ENCODE measurements at places on chromosomes 12 and 14.

DNA sequence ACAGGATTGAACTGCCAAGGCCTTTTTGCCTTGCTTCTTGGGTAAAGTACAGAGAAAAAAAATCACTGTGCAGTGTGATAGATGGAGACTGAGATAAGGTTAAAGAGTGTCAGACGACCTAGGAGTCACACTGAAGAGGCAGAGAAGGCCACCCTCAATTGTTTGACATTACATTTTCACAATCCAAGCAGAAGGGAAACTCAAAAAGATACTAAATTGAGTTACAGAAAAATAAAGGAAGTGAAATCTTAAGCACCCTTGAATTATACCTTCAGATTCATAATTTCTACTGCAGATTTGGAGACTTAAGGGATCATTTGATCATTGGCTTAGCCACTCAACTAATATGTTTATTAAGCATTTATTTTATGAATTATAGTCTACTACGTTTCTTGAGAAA, 97.1 kb downstream of the MYF5 start:
- no peak for DNase-seq

DNA sequence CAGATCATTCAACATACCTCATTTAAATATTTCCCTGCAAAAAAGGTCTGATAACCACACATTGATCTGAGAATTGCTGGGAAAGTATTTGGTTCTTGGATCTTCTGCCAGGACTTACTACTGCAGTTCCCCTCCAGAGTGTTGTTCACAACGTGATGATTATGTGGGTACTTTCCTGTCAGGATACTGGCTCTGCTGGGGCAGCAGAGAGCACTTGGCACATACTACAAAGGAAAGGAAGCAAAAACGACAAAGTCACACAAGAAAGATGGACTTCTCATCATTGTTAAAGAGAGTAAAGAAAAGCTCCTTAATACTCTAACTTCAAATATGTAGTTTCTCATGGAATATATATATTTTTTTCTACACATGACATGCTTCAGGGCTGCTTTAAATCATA, 11.5 kb downstream of the GNS start:
- DNase-seq = no peak

GRCh38 chr12:119363037-119363436, 28.5 kb downstream of the CCDC60 start:
- DNase-seq = no peak

DNA sequence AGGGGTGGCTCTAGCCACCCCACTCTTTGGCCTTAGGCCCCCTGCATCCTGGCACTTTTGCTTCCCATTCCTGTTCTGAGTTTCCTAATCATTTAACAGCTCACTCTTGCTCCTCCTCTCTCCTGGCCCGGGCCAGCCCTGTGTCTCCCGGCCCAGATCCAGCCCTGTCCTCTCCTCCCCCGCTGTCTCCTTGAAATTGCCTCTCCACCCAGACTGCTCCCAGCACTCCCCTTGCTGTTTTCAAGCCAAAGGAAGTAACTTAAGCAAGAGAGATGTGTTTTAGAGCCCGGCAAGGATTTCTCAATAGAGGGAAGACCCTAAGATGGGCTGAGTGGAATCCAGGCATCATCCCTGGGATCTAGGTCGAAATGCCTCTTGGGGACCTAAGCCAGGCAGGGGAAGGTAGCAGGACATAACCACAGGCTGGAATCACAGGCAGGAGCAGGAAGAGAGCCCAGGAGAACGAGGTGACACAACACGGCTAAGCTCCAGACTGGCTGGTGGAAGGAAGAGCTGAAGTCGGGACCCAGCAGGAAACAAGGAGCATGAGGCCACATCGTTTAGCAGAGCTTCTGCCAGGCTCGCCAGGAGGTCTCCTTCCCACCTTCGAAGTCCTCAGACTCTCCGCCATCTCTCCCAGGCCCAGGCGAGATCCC, 2.0 kb upstream of the LRP1-AS start:
- no peak for DNase-seq

DNA sequence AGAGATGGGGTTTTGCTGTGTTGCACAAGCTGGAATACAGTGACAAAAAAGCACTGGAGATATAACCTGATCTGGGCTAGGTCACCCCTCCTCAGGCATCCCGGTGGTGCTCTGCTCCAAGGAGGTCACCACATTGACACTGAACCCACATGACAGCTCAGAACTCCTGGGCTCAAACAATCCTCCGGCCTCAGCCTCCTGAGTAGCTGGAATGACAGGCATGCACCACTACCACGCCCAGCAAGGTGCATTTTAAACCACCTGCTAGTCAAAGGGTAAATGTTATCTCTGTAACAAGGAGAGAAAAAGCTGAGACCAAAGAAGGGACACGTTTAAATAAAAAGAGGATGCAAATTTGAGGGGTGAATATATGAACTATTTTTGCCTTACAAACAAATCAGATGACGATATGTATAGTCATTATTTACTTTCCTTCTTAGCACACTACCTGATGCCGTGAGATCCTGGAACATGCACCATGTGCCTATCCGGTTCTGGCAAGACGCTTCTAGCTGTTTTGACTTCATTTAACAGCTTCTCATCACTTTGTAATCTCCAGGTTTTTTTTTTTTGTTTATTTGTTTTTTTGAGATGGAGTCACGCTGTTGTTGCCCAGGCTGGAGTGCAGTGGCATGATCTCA, 135.1 kb downstream of the PPM1H start:
- no peak for DNase-seq

DNA sequence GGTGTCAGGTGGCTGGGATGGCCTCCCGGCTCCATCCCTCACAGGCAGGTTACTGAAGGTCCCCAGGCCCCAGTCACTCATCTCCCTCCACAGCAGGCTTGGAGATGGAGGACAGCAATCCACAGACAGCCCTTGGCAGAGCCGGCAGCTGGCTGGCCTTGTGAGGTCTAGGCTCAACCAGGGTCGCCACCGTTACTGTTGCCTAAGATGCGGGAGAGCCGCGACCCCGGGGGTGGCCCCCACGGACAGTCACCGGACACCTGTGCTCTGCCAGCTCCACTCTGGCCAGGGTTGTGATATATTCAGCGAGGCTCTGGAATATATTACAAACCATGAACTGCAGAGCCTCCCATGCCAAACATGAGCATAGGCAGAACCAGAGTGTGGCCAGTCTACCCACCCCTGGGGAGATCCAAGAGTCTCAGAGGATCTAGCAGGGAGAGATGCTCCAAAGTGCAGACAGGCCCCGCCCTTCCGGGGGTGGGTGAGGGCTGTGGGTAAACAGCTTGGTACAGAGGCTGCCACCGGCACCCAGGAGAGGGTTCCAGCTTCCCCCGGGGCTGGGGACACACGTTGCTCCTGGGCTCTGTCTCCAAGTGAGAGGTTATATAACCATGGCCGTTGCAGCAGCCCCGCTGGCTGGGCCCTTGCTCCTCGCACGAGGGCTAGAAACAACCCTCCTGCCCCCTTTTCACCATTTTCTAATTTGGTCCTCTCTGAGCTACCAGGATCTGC, 55.9 kb upstream of the DIO3 start:
- no peak for DNase-seq

DNA sequence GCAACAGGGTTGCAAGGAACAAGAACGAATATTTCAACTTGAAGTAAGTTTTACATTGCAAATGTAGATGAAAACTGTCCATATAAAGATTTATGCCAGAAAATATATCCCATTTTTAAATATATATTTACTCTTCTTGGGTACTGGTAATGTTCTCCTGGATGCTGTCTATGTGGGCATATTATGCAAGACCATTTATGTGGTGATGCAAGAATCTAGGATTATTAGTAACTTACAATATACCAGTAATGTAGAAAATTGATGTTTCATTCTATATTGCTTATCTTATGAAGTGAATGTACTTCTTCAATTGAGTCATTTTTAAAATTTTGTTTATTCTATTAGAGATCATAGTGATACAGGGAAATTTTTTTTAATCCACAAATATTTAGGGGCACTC, 25.1 kb downstream of the FGFR1OP2 start:
- DNase-seq = no peak

DNA sequence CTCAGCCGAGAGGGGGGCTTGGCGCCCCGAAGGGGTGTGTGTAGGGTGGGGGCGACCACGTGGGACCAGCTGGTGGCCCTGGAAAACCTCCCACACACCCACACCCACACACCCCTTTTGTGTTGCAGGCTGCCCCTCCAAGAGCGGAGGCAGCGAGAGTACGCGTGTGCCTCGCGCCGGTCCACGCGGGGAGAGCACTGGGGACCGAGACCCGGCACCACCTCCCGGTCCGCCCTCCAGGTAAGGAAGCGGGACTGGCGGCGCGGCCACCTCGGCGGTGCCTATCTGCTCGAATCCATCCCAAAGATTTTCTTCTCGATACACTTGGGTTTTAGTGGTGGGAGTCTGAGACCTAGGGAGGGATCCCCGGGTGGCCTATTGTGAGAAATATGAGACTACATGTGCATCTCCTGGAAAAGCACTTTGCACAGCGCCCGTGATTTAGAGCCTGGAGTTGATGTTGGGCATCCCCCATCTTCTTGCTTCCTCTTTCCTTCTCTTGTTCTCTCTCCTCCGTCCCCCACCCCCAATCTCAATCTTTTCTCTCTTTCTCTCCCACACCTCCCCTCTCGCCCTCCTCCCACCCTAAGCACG, 393 bp downstream of the SYT1 start:
- no peak for DNase-seq

DNA sequence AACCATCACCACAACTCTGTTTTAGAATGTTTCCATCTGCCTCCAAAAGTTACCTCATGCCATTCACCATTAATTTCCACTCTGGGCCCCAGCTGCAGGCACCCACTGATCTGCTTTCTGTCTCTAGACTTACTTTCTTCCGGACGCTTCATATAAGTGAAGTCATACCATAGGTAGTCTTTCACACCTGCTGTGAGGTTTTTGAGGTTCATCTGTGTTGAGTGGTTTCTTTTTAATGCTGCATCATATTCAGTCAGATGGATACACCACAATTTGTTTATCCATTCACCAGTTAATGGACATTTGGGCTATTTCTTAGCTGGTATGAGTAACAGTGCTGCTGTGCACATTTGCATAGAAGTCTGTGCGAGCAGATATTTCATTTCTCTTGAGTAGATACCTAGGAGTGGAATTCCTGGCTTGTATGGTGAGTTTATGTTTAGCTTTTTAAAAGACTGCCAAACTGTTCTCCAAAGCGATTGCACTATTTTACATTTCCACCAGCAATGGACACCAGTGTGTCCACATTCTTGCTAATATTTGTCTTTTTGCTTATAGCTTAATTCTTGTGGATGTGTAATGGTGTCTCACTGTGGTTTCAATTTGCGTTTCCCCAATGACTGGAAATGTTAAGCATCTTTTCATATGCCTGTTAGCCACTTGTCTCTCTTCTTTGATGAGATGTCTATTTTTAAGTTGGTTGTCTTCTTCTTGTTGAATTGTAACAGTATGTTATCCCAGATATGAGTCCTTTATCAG, 48.3 kb downstream of the ZFYVE21 start:
- DNase-seq = no peak

- DNase-seq = no peak
These were observed 8.2 kb downstream of the WBP11 start for GRCh38 chr12:14795028-14795448.

GRCh38 chr12:123077298-123078119, 73.4 kb downstream of the PITPNM2 start:
- DNase-seq = no peak

- DNase-seq = no peak
These were observed 46.8 kb downstream of the ATP2B1 start for GRCh38 chr12:89661706-89662330.

DNA sequence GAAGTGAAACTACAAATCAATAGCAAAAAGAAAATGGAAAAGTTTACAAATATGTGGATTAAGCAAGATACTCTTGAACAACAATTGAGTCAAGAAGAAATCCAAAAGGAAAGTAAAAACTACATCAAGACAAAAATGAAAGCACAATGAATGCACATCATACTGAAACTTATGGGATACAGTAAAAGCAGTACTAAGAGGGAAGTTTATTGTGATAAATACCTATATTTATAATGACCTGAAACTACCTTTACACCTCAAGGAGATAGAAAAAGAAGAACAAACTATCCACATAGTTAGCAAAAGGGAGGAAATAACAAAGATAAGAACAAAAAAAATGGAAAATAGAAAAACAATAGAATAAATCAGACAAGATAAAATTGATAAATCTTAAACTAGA, 375.0 kb downstream of the TRHDE start:
- no peak for DNase-seq

DNA sequence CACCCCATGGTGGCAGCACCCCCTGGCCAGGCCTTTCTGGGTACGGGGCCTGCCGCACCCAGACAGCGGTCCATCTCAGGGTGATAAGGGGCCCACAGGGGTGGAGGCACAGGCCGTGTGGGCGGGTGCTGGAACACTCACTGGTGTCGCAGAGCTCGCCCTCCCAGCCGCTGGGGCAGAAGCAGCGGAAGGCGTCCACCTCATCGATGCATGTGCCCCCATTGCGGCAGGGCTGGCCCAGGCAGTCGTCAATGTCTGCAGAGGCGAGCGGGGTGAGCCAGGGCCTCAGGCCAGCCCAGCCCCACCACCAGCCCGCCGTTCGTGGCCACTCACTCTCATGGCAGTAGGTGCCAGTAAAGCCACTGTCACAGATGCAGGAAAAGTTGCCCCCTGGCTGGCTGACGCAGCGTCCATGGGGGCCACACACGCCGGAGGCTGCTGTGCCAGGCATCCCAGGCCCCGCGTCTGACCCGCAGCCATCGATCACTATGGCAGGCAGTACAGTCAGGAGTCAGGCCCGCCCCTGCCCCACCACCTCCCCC, 19.9 kb downstream of the JAG2 start:
- DNase-seq = no peak

GRCh38 chr12:103821773-103822172, 19.3 kb downstream of the NT5DC3 start:
- no peak for DNase-seq

DNA sequence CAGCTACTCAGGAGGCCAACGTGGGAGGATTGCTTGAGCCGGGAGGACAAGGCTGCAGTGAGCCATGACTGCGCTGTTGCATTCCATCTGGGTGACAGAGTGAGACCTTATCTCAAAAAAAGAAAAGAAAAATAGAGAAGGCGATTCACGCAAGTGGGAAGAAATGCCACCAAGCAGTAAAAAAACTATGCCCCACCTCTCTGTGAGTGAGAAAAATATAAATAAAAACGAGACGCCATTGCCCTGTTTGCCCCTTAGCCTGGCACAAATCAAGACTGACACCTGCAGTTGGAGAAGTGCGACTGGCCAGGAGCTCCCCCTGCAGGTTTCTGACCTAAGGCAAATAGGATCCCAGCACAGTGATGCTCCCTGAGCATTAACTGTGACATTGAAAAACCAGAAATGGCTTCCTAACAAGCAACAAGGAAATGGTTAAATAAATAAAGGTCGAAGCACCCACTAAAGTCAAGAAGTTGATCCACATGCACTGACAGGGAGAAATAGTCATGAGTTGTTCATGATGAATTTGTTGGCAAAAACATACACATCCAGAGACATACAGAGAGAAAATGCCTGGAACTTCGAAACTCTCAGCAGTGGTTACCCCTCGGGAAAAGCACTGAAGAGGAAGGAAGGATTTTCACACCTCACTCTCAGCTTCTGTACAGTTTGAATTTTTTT, 21.1 kb downstream of the GSC start:
- no peak for DNase-seq

- DNase-seq = no peak
These were observed 13.3 kb upstream of the FBXW8 start for GRCh38 chr12:116897476-116897875.

Data from activated effector memory CD4-positive, alpha-beta T cell treated with Interleukin-2 at 50 U/mL for 16 hours (primary cell).